ENCODE measurements at places on chromosomes 4 and X. TPM values are rescaled to one million over a fixed set of nuclear protein-coding genes. Genes with fewer than 3 reads are reported as not detected.

DNA sequence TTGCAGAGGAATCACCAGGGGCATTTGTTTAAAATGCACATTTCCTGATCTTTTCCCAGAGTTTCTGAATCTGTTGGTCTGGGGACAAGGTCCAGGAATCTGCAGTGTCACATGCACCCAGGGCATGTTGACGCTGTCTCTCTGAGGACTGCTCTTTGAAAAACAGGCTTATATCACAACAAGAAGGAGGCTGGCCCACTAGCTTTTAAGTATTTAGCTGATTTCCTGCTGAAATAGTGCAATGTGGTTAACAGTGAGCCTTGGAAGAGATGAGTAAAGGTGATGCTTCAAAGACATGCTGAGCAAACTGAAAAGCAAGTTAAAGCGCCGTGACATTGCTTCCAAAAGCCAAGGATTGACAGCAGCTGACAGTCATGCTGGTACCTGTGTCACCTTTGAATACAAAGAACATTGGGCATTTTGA lies 18.6 kb upstream of the SEPSECS start:
- no peak for DNase-seq

DNA sequence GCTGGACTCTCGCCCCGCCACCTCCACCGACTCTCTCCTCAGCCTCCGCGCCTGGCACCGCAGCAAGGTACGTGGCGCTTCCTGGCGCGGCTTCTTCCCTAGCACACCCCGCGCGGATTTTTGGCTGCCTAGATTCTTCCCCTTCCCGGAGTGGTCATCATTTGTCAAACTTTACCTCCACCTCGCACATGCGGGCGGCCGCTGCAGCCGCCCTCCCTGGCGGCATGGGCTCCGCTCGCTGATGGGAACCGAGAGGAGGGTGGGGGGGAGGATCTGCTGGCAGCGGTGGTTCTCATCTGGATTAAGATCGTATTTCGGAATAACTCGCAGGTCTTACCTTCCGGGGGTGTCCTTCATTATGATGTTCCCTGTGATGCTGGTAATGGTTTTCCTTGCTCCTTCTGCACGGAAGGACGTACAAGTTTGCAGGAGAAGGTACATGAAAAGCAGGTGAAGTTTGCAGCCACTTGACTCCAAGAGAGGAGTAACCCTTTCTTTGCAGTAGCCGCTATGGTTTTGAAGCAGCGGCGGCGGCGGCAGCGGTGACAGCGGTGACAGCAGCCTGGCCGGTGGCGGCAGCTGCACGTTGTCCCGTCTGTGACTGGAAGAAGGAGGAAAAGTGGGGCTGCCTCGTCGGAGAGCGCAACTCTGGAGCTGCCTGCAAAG lies 2183.9 kb upstream of the TENM3 start:
- DNase-seq = peak; percentile 42

DNA sequence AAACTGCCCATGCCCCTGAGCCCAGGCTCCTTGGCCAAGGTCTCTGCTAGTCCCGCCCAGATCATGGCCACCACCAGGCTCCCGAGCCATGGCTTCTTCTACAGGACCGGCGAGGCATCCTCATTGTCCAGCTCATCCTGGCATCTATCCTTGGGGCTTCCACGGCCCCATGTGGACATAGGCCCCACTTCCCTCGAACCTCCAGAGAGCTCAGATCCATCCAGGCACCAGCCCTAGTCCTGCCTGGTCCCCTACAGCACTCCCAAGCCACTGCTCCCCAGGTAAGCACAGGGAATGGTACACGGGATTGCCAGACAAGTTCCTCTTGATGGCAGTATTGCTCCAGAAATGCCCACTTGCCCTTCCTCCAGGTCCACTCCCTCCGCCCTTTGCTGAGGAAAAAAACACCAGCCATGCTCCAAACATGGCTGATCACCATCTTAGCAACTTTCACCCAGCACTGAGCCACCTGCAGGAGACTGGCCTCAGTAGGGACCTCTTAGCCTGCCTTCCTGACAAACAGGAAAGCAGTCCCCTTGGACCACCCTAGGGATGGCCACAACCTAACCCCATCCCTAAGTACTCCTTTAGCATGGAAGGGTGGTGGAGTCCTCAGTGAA lies 272.1 kb upstream of the AGTR2 start:
- DNase-seq = no peak

DNA sequence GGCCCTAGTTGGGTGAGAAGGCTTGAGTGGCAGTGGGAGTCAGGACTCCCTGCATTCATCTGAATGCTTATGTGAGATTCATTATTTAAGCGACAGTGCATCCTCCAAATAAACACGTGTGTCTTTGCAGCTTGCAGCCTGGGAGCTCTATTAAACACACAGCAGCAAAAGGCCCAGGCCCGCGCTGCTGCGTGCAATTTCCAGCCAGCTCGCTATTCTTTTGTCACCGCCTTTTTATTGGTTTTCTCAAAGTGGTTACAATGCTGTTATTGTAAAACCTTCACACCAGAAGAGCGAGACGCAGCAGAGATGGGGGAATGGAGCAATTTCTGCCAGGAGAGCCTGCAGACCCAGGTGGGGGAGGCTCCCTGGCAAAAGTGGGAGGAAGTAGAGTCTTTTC lies 252.5 kb downstream of the BCOR start:
- no peak for DNase-seq

DNA sequence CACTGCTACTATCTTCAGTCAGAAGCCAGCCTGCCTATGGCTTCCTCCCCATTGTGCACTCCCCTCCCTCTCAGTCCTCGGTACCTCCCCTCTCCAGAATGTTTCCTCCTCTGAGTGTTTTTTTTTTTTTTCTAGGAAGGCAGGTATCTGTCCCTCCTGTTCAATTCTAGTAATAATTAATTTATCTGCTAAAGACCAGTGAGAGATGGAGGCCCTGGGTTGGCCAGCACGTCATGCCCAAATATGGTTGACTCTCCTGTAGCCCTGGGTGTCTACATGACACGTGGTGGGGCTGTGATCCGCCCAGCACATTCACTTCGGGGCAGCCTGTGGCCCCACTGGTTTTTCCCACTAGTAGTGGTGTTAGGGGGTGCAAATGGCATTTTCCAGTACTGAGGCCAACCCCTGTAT lies 1.8 kb downstream of the FLNA start:
- no peak for DNase-seq

GRCh38 chr4:8073206-8073863 lies 85.3 kb downstream of the ABLIM2 start:
- no peak for DNase-seq

- no peak for DNase-seq
Measured at GRCh38 chrX:2974961-2975360, 31.4 kb upstream of the ARSH start.

GRCh38 chr4:10456595-10457254 lies 501 bp downstream of the ZNF518B start:
- no peak for DNase-seq

DNA sequence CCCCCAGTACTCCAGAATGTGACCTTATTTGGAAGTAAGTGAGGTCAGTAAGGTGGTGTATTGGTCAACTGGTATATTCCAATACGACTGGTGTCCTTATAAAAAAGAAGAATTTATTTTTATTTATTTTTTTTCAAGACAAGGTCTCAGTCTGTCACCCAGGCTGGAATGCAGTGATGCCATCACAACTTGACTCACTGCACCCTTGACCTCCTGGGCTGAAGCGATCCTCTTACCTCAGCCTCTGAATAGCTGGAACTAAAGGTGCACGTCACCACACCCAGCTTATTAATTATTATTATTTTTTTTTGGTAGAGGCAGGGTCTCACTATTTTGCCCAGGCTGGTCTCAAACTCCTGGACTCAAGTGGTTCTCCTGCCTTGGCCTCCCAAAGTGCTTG lies 115.1 kb upstream of the PITX2 start:
- no peak for DNase-seq

DNA sequence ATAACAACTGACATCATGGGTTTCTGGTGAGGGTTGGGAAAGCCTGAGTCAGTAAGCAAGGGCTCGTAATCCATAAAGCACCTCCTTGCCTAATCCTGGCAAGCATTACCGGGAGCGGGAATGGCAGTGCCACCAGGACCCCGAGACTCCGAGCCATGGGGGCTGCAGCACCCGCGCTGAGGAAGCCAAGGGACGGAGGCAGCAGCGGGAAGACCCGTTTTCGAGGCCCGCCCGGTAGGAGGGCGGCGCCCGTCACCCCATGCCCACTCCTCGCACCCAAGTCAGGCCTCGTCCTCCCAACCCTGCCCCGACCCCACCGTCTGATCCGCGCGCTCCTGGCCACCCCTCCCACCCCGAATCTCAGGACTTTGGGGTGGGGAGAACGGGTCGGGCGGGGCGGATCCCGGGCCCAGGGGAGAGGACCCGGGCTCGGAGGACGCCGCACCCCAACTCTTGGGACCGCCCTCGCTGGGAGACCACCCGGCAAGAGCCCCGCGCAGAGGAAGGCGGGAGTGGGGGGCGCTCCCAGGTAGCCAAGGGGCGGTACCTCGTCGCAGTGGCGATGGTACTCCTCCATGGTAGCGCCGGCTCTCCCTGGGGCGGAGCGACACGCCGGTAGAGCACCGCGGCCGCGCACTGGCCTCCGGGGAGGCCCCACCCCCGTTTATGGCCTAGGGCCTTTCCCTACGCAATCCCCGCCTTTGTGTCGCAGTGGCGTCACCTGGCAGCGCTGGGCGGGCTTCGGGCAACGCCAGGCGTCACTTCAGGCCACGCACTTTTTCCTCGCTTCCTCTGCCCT lies at the start of gene DYNLT3:
DYNLT3 (minus strand) TSS at position 638 of the 799 bp plus-strand sequence; CDS start at position 577, 61 bp downstream.
- DNase-seq = peak; percentile 39

- no peak for DNase-seq
Measured at GRCh38 chr4:25783943-25784342, 78.8 kb downstream of the SEL1L3 start.

DNA sequence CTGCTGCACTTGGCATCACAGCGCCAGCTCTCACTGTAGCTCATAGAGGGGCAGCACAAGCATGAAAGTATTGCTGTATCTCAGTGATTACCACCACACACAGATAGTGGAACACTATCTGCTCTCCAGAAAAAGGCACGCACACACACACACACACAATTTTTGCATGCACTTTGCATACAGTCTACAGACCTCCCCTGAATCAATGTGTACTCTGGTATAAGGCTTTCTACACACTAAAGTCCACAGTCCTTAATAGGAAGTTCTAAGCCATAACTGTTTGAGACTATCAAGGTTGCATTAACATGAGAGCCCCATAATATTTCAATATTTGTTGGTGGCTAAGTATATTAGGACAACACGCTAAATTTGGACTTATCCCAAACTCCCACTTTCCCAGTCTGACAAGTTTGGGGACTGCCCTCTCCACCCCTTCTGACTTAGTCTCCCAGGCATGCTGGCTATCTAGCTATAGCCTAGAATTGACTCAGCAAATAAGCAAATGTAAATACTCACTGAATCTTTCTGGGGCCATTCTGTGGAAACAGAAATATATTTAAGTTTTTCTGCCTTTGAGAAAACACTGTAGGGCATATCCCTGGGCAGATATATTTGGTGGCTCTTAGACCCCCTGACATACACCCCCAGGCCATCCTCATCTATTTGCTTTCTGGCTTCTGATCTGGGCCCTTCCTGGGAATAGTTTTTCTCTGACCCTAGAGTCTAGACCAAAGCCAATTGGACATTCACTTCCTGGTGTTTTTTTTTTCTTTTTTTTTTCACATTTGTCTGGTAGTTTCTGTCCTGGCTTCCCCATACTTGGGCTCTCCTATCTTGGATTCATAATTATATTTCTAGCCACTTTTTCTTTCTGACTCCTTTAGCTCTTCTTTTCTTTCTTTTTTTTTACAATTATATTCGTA lies 36.4 kb upstream of the CT47C1 start:
- DNase-seq = no peak

DNA sequence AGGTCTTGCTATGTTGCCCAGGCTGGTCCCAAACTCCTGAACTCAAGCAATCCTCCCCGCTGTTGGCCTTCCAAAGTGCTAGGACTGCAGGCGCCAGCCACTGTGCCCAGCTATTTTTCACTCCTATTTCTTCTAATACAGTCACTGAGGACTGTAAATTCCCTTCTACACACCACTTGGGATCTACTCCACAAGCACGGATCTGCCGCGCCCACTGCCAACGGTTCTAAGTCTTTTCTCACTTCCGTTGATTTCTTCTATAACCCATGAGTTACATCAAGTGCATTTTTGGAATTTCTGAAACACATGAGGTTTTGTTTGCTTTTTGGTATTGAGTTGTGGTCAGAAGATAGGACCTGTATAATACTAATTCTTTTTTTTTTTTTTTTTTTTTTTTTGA lies 48.6 kb downstream of the FAM53A start:
- DNase-seq = no peak

- DNase-seq = no peak
Measured at GRCh38 chrX:48590203-48591103, 6.8 kb upstream of the WDR13 start.

DNA sequence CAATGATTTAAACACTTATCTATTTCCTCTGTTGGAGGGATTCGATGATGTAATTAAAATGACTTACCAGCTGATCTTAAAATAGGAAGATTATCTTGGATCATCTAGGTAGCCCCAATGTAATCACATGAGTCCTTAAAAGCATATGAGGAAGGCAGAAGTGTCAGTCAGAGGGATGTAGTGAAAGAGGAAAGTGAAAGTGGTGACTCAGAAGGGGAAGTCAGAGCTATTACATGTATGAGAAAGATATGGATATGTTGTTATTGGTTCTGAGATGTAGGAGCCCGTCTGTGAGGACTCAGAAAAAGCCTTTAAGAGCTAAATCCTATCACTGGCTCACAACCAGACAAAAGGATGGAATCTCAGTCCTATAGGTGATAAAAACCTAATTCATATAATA lies 456.4 kb downstream of the DACH2 start:
- no peak for DNase-seq

DNA sequence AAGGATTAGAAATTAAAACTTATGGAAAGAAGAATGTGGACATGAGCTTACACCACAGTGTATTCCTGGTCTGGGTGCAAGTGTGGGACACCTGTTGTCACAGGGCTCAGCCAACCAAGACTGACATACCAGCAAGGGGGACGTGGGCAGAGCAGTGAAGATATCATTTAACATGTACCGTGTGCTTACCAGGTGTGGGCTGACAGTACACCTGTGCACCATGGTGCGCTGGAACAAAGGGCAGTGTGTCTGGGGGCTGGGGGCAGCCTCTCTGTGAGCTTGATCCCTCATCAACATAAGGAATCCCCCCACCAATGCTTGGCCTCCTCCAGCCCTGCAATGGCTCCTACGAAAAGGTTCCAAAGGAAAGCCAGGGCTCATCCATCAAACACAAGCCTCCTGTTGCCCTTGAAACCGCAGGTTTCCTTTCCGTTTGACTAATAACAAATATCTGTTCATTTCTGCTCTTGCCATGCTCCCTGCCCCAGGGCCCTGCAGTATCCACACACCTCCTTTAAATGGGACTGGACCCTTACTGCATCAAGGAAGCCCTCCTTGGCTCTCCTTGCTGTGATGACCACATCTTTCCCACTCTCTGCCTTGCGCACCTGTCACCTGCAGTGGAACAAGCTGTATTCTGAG lies 16.7 kb downstream of the EVC2 start:
- DNase-seq = no peak

The AP1S2 gene
- total RNA-seq = 45.7 TPM

The SSX1 gene
- total RNA-seq = not detected

The SORCS2 gene
- 7.1 TPM for total RNA-seq
